NCI-H146 (cell line): ENCODE measurements at places on chromosomes 16 and 17.
A peak's percentile ranks its signal among the peaks of the same experiment; 100 is the strongest.

- peak; percentile 7 for DNase-seq
Observed at GRCh38 chr16:75913958-75914357, 187.7 kb upstream of the CPHXL start.

GRCh38 chr17:7019839-7020519 is 2.9 kb upstream of the BCL6B start:
- DNase-seq: peak; percentile 53

DNA sequence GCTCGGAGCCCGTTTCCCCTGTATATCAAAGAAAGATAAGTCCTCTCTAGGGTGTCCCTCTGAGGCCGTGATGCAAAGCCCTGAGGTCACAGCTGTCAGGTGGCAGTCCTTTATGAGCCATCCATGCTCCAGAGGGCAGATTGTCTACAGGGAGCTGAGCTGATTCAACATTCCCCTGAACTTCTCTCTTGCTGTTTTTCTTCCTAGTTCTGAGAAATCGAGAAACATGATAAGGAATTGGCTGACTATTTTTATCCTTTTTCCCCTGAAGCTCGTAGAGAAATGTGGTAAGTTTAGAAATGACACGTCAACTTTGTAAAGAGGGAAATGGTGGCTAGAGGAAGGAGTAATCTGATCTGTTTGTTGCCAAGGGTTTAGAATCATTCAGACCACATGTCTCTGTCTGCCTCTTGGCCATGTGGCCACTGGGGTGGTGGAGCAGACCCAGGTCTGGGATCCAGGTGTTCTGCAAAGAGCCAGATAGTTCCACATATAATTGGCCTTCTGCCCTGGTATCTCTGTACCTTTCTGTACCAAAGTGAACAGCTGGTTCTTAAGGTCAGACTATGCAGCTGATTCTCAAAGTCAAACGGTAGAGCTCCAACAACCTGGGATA is 3.5 kb downstream of the CTNS start:
- DNase-seq: peak; percentile 55

GRCh38 chr16:75351183-75351582 is 82.1 kb downstream of the CFDP1 start:
- no peak for DNase-seq

DNA sequence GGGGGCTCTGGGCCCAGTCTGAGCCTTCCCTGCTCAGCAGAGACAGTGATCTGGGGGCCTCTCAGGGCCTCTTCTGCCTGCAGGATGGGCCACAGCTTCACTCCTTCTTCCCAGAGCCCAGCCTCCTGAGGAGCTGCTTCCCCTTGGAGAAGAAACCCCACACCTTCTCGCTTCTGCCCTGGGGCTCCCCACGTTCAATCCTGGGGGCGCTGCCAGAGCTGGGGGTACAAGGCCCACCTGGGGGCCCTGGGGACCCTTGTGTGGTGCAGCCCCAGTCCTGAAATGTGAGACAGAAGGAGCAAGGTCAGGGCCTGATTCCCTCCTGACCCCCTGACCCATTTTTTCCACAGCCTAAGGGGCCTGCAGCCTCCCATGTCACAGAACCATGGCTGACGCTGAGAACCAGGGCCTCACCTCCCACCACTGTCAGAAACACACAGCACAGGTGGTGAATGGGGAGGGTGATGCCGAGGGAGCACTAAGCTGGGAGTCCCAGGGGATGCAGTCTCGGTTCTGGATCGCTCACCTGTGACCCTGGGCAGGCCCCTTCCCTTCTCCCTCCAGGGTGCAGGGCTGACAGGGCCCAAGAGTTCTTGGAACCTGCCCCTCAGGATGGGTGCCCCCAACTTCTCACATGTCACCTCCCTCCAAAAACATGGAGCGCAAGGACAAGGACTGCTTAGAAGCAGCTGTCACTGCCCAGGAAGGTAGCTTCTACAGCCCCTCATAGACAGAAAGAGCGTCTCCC is 21.6 kb upstream of the MPO start:
- DNase-seq: no peak

DNA sequence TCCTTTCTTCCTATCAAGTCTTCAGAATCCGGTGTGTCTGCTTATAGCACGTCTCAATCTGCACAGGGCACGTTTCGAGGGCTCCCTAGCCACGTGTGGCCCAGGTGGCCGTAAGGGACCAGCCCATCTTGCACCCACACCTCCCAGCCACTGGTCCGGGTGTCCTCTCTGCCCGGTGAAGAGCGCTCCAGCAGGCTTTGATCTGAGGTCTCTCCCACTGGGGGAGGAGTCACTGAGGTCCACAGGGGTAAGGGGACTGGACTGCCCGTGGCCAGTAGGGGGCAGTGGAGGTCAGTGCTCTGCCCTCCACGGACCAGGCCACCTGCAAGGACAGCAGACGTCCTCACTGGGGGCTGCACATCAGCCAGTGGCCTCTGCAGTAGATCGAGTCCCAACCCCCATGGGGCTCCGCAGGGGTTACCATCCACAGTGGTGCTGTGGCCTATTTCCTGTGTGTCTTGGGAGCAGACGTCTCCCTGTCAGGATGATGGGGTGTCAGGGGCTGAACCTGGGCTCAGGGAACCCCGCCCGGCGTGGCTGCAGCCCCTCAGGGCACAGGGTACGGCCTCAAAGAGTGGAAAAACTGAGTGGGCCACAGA is 204.1 kb upstream of the CIBAR2 start:
- peak; percentile 77 for DNase-seq

DNA sequence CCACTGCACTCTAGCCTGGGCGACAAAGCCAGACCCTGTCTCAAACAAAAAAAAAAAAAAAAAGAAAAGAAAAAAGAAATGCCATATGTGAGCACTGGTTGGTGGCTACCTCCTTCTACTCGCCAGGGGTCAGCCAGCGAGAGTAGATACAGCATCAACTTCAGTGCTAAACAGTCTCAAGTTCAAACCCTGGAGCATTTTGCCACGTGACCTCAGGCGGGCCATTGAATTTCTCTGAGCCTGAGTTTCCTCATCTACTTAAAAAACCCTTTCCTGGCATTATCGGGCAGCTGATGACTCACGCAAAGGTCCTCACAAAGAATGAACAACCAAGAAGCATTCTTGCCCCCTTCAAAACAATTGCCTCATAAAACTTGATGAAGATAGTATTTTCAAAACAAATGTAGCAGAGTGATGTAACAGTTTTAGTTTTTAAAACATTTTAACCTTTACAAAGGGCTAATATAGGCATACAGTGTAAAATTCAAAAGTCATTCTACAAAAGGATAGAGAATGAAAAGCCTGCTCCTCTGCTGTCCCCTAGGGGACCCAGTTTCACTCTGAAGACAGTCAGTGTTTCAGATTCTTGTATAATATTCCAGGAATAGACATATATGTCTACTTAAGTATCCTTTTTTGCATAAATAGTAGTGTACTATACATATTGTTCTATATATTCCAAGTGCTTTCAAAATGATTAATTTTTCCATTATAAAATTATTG is 28.4 kb downstream of the DNAH2 start:
- no peak for DNase-seq

DNA sequence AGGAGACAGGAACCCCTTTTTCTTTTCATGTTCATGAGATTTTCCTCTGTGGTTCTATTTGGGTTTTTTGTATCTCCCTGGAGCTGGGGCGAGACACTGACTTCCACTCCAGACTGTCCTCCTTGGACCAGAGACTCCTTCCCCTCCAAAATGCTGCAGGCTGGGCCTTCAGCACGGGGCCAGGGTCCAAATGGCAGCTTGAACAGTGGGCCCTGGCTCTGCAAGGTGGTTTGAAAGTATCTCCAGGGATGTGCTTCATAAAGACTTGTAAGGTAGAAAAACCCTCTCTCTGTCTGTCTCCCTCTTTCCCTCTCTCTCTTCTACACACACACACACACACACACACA is 236.1 kb downstream of the ZNF423 start:
- DNase-seq: no peak

DNA sequence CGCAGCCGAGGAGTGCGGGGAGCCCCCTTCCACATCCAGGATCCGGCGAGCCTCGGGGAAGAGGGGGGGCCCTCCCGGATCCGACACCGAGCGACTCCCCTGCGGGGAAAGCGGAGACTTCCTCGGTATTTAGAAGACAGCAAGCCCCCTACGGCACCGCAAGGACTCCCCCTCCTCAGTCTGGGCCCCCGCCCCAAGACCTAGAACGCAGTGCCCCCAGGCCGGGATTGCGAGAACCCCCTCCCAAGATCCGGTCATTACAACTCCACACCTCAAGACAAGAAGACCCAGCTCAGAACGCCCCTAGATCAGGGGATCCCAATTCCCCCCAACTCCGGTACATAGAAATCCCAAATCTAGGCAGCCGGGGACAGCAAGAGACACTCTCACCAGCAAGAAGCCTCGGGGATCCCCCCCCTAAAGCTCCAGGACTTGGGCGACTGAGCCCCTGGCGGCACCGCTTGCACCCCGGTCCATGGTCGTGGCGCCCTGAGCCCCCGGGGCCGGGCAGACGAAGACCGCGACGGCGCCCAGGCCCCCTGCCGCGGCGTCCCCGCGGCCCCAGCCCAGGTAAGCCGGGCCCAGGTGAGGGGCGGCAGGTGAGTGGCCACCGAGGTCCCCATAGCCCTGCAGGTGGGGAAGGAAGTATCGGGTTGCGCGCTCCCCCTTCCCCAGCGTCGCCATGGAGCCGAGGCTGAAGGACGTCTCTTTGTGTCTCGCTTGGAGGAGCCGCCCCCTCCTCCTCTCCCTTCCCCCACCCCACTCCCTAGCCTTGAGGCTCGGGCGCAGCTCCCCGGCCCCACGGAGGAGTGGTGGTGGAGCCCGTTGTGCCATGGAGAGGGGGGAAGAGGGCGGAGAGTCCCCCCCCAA is 641 bp downstream of the SBK1 start:
- DNase-seq: peak; percentile 97

DNA sequence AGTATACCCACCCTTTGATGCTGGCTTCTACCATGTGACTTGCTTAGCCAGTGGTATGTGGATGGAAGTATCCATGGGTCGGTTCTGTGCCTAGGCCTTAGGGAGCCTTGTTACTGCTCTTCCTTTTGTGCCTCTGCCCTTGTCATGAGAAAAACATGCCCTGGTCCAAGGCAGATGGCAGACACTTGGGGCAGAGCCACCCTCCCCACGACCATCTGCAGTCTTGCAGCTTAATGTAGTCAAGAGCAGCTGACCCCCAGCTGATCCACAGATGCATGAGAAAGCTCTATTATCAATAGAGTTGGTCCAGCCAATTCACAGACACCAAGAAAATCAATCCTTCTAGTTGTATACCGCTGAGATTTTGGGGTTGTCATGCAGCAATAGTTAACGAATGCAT is 95.7 kb downstream of the SLC39A11 start:
- DNase-seq: no peak

- no peak for DNase-seq
Observed at GRCh38 chr16:56382459-56382858, 42.9 kb downstream of the AMFR start.
